DMS 273 treated with DMSO at 0.1 percent for 48 hours (cell line): ENCODE measurements at places on chromosomes 1 and 21.

- DNase-seq, result peak; percentile 1
These were observed 5.3 kb upstream of the TUFT1 start for GRCh38 chr1:151534662-151535278.

GRCh38 chr1:234658138-234658537 is 48.2 kb upstream of the IRF2BP2 start:
- DNase-seq, result no peak

DNA sequence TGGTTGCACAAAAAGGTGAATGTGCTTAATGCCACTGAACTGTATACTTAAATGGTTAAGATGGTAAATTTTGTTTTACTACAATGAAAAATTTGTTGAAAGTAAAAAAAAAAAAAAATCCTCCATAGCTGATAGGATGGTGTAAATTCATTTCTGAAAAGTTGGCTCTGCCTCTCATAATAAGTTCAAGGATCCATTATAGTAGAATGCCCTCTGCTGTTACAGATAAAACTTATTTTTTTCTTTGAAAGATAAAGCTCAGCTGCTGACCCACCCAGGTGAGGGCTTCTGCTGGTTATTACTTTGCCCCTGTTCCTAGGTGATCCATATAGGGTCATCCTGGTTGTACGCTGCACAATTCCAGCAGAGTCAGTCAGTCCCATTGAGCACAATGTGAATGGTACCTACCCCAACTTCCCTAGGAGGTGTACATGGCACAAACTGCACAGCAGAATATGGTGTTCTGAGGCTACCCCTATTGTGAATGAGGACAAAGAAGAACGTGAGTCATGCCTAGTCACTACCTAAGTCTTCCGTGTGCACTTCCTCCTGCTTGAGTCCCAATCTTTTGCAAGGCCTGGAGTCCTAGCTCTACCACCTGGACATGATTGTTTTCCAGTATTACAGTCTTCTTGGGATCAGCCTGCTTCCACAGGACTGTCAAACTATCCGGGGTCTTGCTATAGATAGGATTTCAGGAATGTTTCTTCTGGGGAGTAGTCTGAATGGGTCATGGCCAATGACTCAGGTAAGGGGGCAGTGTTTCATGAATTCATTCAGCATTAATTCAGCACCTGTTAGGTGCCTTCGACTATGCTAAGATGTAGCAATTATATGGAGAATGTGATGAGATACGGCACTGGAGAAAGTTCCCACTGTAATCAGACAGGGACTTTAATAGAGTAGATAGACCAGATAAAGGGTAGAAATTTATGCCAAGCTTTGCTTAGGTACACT is 20.8 kb upstream of the CD5L start:
- no peak for DNase-seq

GRCh38 chr1:184069675-184070074 is 18.1 kb downstream of the TSEN15 start:
- no peak for DNase-seq

DNA sequence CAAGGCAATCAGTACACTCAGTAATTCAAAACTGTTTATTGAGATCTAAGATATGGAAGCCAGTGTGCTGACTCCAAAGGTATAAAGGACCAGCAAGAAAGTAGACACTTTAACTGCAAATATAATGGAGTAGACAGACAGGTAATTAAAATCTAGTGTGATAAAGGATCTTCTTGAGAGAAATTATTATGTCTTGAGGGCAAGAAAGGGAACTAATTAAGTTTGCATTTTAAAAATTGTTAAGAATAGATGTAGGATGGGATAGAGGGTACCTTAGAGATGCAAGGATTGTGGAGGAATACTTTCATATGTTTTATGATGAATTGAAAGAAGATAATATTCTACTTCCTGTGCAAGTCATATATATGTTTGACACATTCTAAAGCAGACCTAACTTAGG is 825.3 kb downstream of the LTN1 start:
- DNase-seq, result no peak

DNA sequence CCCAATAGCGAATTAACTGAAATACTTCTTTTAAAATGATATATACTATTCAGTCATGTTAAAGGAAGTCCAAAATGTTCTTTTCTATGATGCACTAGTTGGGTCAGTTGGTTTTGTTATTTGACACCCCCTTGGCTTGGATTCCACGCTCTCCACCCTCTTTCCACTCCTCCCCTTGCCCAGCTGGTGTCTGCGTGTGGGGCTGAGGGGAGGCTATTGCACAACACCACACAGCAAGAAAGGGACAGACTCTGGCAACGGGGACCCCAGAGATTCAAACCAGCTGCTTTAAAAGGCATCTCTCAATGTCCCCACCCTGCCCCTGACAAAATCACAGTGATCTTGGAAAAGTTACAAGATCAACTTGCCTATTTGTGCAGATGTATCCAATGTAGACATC is 394.3 kb downstream of the TGFB2 start:
- DNase-seq, result no peak

- no peak for DNase-seq
These were observed 31.0 kb downstream of the PAX7 start for GRCh38 chr1:18661404-18662285.

- DNase-seq, result peak; percentile 40
These were observed 263.6 kb downstream of the DUSP10 start for GRCh38 chr1:221478050-221478949.

- DNase-seq, result no peak
These were observed 17.5 kb upstream of the PRELP start for GRCh38 chr1:203458078-203458477.

- no peak for DNase-seq
These were observed 4.6 kb downstream of the LRRC8C start for GRCh38 chr1:89637496-89637895.

DNA sequence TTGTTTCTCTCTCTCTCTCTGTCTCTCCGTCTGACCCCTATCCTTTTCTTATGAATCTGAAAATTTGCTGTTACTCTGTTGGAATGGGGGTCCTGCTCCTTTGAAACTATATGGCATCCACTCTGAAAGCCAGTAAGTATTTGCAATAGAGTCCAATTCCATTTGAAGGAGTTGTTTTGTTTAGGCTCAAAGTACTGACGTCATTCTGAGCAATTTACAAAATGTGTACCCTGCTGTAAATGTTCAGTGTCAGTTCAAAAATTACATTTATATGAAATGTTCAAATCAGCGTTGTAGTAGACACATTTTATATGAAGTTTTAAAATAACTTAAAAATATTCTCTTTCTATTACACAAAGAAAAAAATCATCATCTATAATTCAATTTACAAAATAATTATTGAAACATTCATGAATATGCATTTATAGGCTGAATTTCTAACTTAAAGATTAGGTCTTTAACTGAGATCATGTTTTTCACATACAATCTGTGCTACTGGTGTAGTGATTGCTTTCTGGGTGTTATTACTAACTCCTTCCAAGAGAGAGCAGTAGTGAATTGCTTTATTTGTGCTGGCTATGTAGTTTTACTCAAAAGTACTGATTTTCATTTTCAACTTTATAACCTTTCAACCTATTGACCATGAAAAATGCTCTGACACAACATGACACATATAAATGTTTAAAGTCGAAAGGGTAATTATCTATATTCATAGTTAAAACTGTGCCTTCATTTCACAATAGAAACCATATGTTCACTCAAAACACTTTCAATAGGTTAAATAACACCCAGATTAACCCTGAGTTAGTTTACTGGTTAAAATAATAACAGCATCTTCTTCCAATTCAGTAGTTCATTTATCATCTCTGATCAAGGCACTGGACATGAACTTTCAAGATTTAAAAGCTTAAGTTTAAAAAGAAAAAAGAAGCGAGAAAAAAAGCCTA is 253.1 kb upstream of the ADGRL4 start:
- DNase-seq, result peak; percentile 2

DNA sequence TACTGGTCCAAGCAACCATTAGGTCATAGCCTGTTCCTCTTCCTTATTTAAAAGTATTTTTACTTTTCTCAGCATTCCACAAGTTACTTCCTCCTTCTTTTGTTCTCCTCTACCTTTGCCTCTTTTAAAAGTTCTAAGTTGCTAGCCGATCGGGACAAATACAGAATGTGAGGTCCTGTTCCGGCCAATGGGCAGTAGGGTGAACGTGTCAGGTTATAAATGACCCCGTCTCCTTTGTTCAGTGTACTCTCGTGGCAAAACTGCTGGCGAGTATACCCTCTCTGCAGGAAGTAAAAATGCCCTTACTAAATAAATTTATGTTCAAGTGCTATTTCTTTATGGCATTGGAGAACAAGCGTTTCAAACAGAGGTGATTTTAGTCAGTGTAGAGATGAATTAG is 2.5 kb downstream of the ADCY10 start:
- no peak for DNase-seq

DNA sequence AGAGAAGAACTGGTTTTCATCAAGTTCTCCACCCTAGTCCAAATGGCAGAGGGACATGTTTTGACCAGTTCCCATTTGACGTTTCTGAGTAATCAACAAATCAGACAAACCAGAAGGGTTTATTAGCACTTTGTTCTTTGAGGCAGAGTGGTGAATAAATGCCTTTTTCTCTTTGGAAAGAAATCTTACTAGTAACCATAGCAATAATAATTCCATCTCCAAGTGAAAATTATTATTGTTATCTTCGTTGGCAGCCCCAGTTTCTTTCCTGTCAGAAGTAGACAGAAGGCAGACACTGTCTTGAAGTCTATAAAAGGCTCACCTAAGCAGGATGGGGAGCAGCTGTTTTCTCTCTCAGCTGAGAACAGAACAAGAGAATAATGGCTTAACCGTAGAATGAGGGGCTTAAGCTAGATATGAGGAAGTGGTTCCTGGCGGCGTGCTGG is 391.6 kb downstream of the PBX1 start:
- DNase-seq, result no peak

DNA sequence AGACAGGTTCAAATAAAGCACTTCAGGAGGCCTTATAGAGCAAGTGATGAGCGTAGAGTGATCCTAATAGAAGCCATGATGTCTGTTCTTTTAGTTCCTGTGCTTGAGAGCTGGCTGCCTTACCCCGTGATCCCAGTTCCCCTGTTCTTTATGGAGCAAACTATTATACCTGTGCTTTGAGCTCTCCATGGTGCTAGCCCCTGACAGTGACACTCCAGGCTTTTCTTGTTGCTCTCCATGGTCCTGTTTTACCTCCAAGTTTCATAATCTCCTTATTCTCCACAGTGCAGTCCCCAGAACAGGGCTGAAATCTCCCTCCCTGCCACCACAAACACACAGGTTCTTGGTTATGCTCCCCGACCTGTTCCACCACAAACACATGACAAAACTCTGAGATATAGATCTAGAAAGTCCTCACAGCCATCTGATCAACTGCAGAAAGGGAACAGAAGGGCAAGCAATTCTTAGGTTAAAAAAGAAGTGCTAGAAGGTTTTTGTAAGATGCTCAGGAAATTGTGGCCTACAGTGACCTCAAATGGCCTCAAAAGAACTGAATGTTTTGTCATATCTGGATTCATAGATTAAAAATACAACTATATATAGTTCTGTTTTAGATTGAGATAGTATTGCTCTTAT is 6.0 kb downstream of the CADM3 start:
- no peak for DNase-seq

DNA sequence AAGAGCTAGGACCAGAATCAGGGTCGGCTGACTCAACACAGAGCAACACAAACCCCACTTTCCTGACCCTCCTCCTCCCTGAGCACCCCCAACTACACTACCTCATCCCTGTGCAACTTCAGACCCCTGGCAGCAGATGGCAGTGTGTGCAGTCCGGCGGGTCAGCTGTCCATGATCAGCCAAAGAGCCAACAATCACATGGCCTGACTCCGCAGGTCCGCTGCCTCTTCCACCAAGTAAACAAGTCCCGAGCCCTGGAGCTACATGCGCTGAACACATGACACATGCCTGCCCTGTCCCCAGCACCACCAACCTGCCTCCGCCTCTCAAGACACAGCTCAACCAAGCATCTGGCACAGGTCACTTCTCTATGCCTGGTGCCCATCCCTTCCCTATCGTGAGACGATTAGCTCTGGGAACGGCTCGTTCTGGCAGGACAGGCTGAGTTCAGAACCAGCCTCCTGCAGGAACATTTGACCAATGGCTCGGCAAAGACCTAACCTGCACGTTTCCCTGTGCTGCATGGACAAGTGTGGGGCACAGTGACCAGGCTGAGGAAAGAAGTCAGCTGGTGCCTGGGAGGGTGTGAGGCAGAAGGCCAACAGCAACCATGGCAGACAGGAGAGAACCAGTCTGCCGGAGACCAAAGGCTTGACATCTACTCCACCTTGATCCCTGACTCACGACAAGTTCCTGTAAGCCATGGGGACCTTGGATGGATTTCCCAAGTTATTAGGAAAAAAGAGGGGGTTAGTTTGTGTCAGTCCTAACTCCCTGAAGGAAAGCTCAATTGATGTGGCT is 60.3 kb downstream of the CD46 start:
- DNase-seq, result no peak

GRCh38 chr1:200794506-200795065 is 55.9 kb downstream of the CAMSAP2 start:
- DNase-seq, result no peak

DNA sequence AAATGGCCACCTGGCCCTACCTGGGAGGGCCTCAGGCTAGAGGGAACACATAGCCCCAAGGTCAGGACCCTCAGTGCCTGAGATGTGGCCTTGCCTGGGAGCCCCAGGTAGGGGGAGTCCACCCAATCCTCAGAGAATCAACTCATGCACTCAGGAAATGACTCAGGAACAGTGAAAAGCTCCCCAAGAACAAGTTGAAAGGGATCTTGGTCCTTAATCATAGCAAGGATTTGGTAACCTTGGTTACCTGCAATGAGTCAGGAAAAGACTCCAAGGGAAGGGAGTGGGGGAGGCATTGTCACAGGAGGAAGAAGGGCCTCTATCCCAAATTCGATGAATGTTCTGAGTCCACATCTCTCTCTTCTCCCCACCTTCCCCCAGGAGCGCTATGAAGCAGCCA is 17.0 kb downstream of the MAP7D1 start:
- DNase-seq, result no peak

DNA sequence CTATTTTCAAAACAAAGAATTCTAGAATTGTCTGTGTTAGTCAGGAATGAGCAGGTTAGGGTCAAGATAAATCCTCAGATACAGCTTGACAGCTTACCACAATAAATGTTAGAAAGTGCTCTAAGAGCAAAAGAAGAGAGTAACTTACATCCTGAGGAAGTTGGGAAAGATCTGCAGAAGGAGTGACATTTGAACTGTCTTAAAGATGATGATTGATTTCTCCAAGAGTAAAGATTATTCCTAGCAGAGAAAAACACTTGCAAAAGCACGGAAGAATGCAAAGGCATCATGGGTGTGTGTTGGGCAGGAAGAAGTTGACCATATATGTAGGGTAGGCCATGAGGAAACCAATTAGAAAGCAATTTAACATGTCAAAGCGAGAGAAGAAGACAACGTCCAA is 175.4 kb downstream of the LRRC7 start:
- DNase-seq, result no peak
